ENCODE measurements at places on chromosomes 5 and 9. TPM values are rescaled to one million over a fixed set of nuclear protein-coding genes. Genes with fewer than 3 reads are reported as not detected.

GRCh38 chr5:80540691-80541090 is 29.4 kb downstream of the ANKRD34B start:
- DNase-seq: no peak

GRCh38 chr9:122263699-122264349 is 816 bp downstream of the RBM18 start:
- no peak for DNase-seq

DNA sequence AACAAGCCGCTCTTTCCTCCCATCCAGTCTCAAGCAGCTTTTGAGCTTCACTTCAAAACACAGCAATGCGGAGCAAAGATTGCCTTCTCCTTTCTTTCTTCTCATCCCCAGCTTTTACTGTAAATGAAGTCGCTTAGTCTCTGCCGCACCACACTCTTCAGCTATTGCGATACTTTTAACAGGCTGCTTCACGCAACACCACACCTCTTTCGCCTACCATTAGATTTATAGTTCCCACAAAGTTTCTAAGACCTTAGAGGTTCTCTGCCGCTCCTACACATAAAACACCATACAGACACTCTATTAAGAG is 711 bp downstream of the PGGT1B start:
- no peak for DNase-seq

GRCh38 chr5:113433071-113433470 is 1.7 kb downstream of the TSSK1B start:
- peak; percentile 70 for DNase-seq

Gene CDH6
- 2.1 TPM for total RNA-seq

Gene NPR3
- total RNA-seq: 53.3 TPM

- peak; percentile 66 for DNase-seq
Observed at GRCh38 chr5:35159370-35159742, 70.9 kb downstream of the PRLR start.

Gene SET
- 90.3 TPM for total RNA-seq

- peak; percentile 90 for DNase-seq
Observed at GRCh38 chr5:160369990-160370712, at the start of gene C1QTNF2. Gene C1QTNF2 (minus strand): TSS chr5:160370626. CDS start chr5:160355011, 15,615 bp downstream.

DNA sequence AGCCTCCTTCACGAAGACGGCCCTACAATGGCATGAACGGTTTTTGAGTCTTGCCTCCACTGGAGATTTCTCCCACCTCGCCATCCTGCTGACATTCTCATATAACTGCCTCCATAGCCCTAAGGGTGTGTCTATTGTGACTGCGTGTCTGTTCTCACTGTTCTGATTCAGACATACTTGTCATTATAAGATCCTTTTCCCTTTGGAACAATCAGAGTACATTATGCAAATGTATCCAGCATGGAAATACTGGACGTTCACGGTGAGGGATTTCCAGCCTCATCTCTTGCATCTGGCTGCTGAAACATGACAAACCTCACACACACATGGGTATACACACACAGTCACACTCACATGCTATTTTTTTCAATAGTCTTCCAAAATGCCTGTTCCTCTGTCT is 402.1 kb downstream of the DIRAS2 start:
- DNase-seq: no peak

GRCh38 chr5:82734347-82734746 is 342.8 kb downstream of the TMEM167A start:
- no peak for DNase-seq

- DNase-seq: no peak
Observed at GRCh38 chr5:3311433-3311832, 284.2 kb upstream of the IRX1 start.

- no peak for DNase-seq
Observed at GRCh38 chr9:78778861-78779374, 482.0 kb downstream of the PSAT1 start.

GRCh38 chr5:157817928-157818327 is 41.0 kb downstream of the CLINT1 start:
- DNase-seq: no peak

DNA sequence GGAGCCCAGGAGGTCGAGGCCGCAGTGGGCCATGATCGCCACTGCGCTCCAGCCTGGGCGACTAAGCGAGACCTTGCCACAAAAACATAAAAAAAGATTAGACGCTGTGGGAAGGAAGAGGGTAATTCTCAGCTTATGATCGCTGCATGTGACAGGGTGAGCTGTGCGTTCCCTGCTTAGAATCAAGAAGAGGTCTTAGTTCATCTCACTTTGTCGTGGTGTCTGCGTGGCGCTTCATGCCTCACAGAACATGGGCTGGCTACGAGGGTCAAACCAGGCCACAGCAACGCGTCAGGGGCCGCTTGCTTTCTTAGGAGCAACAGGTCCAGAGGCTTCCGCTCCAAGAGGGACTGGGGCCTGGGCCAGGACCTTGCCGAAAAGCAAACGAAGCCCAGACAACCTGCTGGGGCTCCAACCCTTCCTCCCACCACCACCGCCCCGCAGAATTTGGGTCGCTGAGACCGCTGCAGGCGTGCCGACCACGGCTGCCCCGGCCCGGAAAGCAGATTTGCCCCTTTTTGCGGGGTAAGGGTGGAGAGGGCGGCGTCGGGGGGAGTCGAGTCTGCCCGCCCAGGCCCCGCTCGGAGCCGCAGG is 10.0 kb upstream of the GRIN1 start:
- DNase-seq: peak; percentile 35

- DNase-seq: no peak
Observed at GRCh38 chr9:88291856-88292255, 96.4 kb upstream of the SPIN1 start.

DNA sequence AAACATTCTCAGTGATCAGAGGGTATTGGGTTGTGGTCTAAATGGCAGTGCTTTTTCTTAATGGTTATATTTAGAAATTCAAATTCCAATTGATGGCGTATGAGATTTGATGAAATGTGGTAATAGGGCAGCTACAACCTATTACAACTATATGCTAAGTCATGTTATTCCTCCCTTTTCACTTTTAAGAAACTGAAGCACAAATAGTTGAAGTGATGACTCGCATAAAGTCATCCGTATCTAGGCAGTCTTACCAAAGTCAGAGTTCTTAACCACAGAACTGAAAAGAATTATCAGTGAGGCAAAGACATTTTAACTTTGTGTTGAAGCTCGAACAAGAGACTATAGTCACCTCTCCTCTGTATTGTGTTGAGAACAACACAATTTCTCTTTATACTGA is 28.2 kb downstream of the C9orf152 start:
- DNase-seq: no peak

Gene ARID3C
- total RNA-seq: not detected

Gene TAF11L14
- not detected for total RNA-seq

Gene ZNF169
- 10.9 TPM for total RNA-seq

DNA sequence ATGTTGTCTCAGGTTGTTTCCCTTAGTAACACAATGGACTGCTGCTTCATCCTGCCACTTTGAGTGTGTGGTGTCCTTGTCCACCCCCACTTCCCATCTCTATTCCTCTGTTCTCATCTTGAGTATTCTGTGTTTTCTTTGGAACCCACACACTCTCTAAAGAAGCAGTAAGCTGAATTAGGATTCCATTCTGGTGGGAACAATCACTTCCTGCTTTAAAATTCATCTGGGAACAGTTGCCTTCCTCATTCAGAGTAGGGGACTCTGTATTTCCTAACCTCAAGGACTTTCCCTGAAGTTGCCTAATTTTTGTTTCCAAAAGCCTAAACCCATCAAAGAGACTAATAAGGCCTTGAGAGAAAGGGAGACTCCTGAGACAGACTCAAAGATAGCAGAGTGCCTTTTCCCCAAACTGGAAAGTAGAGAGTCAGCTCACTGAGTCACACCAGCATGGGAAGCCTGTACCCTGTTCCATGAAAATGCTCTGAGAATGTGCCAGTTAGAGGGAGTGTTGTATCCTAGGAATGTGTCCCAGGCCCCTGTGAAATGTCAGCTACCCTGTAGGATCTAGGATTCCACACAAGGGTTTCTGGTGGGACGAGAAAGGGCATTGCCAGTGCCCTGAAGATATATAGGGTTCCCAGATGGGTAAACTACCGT is 63.6 kb downstream of the CCDC192 start:
- DNase-seq: no peak

DNA sequence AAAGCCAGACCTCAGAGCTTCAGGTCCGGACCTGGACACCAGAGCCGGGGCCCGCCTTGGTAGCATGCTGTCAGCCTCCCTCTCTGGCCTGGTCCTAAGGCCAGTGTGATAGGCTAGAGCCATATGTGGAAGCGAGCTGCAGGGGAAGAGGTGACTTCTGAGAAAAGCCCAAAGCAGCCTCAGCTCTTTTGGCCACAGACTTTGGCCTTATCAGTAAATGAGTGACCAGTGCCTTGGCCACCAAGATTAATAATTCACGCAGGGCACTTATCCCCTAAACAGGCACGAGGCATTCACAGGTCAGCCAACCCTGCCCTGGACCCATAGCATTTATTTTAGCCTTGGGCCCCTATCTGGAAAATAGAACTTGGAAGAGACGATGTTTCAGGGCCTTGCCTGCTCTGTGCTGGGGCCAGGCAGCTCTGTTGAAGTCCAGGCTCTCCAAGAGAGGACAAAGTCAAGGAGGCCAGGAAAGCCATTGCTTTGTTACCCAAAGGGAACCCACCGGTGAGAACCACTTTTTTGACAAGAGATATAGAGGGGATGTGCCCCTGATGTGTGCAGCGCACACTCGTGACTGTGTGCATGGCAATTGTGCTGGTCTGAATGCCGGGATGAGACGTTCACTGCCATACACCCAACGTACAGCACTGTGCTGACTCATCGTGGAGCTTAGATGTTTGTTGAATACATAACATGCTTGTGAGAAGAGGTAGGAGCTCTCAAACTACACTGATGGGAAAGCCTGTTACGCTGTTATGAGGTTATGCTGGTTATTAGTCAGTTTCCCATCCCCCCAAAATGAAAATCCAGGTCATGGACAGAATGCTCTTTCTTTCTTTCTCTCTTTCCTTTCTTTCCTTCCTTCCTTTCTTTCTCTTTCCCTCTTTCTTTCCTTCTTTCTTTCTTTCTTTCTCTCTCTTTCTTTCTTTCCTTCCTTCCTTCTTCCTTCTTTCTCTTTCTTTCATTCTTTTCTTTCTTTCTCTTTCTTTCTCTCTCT is 5.0 kb upstream of the SLC34A1 start:
- DNase-seq: no peak

DNA sequence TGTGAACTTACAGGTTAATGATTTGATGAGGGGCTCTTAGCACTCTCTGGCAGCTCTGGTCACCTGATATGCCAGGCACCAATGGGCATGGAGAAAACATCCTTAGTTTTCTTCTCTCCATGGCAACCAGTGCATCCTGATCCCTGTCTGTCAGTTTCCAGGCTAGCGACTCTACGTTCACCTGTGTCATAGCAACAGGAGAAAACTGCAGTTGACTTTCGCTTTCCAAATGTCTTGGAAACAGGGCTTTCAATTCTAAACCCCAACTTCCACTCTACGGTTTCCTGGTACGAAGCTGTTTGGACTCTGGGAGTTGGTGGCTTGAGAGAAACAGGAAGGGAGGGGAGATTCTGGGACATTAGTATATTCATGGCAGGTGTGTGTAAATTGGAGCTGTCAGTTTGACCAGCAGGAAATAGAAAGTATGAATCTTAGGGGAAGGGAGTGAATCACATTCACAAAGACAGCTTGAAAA is 74.4 kb downstream of the SLC28A3 start:
- DNase-seq: no peak

GRCh38 chr5:163807781-163808180 is 302.4 kb downstream of the MAT2B start:
- no peak for DNase-seq

Gene WASHC1
- 8.1 TPM for total RNA-seq

DNA sequence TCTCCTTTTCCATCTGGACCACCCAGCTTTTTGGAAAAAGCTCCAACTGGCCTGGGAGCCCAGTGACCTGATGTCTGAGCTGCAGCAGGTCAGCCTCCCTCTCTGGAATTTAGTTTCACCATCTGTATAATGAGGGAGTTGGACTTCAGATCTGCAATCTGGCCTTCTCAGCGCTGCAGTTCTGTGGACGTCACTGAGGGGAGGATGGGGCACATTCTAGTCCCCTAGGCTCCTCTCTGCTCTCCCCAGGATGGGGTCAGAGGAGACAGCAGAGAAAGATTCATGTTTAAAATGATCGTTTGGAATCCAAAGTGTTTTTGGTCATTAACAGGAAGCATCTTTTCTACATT is 10.2 kb downstream of the OR13J1 start:
- no peak for DNase-seq

GRCh38 chr9:113479174-113479621 is 15.7 kb downstream of the RGS3 start:
- DNase-seq: peak; percentile 11

Gene CD274
- 14.7 TPM for total RNA-seq

GRCh38 chr5:164433106-164433870 is 927.9 kb downstream of the MAT2B start:
- DNase-seq: no peak

DNA sequence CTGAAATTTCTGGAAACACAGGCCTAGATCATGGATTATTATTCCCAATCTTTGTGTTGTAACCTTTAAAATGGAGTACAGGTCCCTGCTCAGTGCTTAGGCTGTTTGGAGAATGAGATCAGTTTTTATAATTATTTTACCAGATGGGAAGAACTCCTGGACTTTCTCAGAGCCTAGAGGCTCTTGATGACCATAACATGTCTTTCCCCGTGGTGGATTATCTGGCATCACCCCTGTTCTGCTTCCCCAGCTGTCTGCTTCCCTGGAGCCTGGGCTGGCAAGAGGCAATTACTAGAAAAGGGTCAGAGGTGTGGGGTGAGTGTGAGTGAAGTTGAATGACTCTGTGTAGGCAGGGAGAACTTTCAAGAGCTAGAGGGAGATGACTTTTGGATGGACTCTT is 143.0 kb downstream of the CARTPT start:
- DNase-seq: no peak

DNA sequence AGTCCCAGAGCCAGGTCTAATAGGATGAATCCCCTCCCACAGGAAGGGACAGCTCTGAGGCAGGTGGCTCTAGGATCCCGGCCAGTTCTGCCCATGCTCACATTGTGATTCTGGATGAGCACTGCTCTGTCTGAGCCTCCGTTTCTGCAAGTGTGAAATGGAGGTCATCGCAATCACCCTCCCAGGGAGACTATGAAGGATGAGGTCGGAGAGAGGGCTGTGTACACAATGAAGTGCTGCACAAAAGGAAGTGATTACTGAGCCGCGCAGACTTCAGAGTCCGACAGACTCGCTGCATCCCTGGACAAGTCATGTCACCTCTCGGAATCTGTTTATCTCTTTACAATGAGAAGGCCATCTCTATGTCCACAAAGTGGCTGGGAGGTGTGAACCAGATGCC is 21.7 kb downstream of the LHX6 start:
- no peak for DNase-seq

Gene ENC1
- total RNA-seq: 34.1 TPM

Gene ADAMTS2
- 114 TPM for total RNA-seq

GRCh38 chr5:91235271-91235694 is 147.8 kb downstream of the ARRDC3 start:
- DNase-seq: no peak

DNA sequence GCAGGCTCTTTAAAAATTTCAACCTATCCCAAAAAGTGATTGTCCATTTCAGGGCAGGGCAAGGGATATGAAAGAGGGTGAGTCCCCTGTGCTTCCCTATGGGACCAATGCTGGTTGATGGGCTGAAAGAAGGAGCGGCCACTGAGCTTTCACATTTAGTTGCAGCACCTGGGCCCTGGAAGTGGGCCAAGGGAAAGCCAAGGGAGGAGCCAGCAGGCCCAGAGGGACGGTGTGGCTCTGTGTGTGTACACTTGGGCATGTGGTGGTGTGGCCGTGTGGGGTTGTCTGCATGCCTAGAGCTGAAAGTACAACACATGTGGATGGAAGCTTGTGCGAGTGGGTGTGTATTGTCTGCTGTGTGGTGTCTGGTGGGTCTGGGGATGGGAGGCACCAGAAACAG is 14.0 kb upstream of the PSMD5 start:
- DNase-seq: no peak

Measured in upper lobe of left lung (tissue), 6 donors.